ENCODE measurements at places on chromosomes 11 and 22.

GRCh38 chr11:117836077-117836960 lies 11.8 kb upstream of the FXYD2 start:
- DNase-seq = no peak

DNA sequence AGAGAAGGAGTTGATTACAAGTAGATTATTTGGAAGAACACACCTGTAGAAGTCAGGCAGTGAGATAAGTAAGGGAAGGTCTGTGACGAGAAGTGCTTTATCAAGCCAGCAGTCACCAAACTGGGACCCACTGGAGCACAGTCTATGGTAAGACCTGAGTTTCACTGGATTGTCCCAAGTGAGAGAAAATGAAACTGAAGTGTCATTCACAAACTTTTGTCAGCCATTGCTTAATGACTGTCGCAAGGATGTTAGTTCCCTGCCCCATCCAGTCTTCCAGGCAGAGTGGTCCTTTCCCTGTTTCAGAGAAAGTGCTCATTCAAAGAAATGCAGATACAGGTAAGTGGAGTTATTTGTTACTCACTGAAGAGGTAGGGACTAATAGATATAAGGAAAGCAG lies 728.0 kb upstream of the TENM4 start:
- no peak for DNase-seq

DNA sequence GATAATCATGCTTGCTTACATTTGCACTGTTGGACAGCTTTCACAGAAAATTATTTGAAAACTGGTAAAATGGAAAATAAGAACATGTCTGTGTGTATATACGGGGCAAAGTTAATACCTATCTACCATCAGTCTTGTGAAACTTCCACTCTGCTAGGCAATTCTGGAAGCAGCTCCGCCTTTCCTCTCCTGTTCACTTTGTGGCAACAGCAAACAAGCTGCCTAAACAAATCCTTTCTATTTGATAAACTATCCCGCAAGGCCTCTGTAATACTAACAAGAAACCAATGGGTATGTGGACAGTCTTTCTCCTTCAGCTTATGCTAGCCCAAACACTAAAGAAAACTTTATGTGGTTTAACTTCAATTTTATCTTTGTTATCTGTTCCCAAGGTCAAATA lies 39.2 kb upstream of the RAPSN start:
- DNase-seq = no peak

DNA sequence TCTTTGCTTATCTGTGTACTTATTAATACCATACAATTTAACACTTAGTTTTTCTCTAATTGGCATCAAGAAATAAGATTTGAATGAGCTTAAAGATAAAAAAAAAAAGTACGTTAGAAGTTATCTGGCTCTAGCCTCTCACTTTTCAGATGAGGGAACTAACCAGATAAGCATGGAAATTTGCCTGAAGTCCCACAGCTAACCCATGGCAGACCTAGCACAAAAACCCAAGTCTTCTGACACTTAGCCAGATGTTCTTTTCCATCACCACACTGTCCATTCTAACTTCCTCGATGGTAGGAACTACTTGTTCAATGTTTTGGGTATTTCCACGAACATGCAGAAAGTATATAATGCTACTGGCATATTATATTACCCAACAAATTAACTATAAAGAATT lies 7.4 kb upstream of the SOX6 start:
- DNase-seq = no peak

DNA sequence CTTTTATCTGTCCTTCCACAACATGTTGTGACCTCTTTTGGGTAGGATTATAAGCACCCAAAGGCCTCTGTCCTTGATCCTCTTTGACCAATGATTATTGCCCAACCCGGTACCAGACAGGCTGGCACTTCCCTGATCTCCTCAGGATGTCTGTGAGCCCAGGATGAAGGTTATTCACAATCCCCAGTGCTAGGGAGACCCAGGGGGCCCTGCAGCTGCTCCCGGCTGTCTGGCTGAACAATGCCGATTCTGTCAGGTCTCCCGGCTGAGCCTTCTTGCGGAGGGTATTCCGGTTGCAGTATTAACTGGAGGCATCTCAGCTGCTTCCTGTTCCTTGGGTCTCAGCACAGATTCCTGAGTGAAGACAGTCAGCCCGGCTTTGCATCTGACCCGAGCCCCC lies 71.2 kb upstream of the CDON start:
- no peak for DNase-seq

DNA sequence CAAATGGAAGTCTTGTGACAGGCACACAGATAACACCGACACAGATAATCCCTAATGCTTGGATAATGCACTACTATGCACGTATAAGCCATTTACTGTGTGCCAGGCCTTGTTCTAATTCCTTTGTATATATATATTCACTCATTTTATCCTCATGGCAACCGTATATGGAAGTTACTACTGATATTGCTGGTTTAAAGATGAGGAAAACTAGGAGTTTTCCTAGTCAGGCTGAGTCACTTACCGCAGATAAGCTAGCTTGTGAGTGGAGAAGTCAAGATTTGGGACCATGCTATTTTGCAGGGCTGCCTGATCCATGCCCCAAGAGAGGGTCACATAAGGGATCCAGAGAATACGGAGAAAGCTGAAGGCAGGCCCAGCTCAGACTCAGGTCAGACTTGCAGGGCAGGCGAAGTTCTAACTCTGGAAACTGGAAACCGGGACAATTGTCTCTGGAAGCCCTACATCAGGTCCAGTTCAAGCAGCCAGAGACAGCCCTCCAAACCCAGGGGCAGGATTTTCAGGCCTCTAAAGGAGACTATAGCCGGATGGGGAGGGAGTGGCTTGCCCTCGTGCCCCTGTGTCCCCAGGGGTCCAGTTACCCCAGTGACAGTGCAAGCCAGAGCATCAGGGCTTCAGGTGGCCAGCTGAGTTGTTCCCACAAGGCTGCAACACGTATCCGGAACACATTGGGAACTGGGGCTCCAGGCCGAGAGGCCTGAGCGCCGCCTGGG lies 534.8 kb downstream of the INSC start:
- DNase-seq = no peak

GRCh38 chr11:64407221-64407620 lies 48.3 kb downstream of the RPS6KA4 start:
- no peak for DNase-seq

DNA sequence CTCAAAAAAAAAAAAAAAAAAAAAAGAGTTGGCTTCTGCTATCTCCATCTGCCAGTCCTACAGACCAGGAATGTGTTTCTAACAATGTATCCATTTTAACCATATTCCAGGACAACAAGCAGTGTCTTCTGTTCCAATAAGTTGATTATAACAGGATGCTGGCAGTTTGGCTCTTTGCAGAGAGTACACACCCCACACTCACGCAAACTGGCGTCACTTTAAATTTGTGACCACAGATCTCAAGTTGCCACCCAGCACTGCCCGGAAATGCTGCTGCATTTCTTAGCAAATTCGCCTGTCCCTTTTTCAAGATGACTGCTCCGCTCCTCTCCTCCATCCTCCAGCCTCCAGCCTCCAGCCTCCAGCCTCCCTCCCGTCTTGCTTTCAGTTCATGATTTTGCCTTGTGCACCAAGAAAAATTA lies 44.3 kb downstream of the SCGB1A1 start:
- DNase-seq = no peak

DNA sequence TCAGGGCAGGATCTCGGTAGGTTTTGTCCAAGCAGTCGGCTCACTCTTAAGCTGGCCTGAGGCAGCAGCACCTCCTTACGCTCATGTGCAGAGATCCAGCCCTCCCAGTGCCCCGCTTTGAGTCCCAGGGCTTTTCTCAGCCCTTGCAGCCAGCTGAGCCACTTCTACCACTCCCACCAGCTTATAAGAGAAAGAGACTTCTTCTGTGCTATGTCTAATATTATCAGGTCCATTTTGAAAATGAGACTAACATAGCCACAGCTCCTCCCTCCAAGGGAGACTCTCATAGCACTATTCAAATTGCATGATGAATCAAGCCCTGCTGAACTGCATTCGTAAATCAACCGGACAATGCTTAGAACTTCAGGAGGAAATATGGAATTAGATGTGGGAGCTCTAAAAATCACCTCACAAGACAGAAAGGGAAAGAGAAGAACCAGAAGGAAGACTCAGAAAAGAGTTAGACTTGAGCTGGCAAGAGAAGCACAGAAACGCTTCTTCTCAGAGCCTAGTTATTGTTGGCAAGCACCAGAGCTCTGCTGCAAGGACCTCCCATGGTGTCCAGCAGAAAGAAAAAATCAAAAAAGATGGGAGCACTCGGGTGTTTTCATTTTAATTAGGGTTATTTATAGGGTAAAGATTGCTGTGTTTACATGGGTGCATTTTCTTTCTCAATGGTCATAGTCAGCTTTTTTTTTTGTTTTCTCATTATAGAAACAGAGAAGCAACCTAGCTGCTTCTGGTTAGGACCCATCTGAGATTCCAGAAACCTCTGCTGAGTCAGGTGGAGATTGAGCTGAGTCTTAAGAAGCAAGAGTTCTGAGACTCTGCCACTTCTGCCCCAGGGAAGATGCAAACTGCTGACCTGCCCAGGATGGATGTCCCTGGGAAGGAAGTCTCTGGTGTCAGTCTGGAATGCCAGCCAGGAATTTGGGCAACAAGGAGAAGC lies 181.4 kb downstream of the ETS1 start:
- DNase-seq = no peak

DNA sequence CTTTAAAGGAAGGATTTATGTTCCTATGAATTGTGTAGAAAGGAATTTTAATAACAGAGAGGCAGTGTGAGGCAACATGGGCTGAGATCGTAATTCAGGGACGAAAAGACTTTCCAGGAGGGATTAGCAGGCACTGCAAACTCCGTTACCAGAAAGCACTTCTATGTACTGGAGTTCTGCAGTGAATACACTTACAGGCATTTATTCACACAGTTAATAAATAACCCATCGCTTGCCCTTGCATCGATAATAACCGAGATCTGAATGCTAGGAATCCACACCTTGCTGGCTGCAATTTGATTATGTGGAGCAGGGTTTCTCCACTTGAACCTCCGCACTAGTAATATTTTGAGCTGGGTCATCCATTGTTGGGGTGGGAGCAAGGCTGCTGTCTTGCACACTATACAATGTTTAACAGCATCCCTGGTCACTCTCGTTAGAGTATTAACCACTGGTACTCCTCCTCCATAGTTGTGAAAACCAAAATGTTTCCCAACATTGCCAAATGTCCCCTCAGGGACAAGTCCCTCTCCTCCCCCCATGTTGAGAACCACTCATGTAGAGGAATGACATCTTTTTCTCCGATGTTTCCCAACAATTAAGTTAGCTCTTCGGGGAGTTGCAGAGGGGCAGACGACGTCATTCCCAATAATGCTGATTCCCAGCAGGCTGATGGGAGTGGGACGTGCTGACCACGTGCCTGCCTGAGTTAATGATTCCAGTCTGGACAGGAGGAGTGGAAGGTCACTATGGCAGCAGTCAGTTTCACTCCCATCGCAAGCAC lies 99.5 kb downstream of the SNX19 start:
- DNase-seq = no peak

GRCh38 chr11:57514538-57515331 lies 767 bp downstream of the SLC43A1 start:
- no peak for DNase-seq

GRCh38 chr11:117412653-117413275 lies 85.1 kb downstream of the CEP164 start:
- DNase-seq = no peak

DNA sequence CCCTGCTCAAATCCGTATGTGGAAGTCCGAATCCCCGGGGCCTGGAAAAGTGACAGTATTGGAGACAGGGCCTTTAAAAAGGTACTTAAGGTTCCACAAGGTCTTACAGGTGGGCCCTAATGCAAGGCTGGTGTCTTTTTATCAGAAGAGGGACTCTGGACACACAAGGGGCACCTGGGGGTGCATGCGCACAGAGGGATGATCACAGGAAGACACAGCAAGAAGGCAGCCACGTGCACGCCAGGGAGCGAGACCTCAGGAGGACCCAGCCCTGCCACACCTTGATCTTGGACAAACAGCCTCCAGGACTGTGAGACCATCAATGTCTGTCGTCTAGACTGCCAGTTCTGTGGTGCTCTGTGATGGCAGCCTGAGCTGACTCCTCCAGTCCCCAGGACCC lies 96.5 kb downstream of the SHANK2 start:
- DNase-seq = no peak

DNA sequence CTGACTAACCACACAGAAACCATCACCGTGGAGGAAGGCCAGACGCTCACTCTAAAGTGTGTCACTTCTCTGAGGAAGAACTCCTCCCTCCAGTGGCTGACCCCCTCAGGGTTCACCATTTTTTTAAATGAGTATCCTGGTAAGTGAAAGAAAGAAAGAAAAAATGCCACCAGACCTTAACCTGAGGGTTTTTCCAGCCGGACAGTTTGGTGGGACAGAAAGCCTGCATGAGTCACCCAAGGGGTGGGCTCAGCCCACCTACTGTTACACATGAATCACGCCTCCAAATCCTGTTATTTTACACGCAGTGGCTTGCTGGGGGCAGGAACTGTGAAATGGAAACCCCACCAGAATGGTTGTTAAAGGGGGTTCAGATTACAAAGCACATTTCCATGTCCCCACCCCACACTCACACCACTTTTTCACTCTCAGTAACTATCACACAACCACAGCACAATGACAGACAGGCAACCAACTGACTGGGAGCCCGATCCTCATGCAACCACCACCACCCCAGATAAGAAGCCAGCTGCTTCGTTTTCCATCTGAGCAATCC lies 11.9 kb downstream of the CRTAM start:
- no peak for DNase-seq

DNA sequence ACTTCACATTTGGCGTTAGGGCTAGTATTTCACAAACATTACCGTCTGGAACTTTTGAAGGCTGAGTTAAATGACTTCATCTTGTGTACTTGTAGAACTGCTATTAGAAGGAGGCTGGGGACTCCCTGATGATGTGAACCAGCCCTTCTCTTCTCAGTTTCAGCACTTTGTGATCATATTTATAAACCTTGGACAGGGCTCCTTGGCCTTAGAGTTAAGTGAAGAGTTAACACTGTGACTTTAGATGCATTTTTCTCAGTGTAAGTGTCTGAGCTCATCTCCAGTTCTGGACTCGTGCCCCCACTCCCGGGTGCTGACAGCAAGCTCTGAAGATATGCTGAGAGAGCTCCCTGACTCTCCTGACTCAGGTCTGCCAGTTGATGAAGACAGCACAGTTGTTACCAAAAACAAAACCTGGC lies 8.4 kb downstream of the MIAT start:
- no peak for DNase-seq

DNA sequence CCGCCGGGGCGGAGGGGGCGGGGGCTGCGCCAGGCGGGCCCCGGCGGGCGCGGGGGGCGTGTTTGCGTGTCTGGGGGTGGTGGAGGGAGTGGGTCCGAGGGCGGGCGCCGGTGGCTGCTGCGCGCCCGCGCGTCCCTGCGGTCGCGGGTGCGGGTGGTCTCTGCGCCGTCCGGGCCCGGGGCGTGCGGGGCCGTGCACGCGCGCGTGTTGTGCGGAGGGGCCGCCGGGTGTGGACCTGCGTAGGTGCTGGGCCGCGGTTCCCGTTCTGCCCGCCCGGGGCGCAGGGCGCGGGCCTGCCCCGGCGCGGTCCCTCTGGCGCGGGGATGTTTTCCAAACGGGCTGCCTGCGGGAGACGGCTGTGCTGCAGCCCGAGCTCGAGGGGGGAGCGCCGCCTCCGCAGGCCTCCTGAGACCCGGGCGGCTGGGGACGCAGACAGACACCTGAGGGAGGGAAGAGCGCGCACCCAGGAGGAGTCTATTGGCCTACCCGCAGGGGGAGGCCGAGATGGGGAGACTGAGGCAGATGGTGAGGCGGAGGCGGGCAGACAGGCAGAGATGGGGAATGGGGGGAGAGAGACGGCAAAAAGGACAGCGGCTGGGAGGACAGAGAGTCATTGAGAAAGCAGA lies 442 bp downstream of the PELI3 start:
- DNase-seq = peak; percentile 67

- no peak for DNase-seq
These were observed 816.3 kb downstream of the OPCML start for GRCh38 chr11:132716037-132716436.
